ENCODE measurements at places on chromosomes 6 and 20. TPM values are rescaled to one million over a fixed set of nuclear protein-coding genes. Genes with fewer than 3 reads are reported as not detected.

DNA sequence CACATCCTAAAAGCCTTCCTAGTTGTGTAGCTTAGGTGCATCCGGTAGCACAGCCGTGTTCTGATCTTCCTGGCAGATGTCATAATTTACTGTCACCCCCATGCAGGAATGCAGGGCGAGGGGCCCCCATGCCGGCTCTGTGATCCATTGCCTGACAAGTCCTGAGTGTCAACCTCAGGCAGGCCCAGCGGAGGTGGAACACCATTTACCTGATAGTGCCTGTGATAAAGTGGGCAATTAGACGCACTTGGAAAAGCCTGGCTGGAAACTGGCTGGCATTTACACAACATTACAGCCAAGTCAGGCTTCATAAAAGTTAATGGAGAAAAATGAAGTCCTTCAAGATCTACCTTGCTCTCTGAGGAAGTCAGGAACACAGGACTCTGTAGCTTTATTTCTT is 521.4 kb upstream of the JAG1 start:
- no peak for DNase-seq

- DNase-seq: no peak
Measured at GRCh38 chr6:39333644-39334438, 11.3 kb upstream of the KCNK16 start.

DNA sequence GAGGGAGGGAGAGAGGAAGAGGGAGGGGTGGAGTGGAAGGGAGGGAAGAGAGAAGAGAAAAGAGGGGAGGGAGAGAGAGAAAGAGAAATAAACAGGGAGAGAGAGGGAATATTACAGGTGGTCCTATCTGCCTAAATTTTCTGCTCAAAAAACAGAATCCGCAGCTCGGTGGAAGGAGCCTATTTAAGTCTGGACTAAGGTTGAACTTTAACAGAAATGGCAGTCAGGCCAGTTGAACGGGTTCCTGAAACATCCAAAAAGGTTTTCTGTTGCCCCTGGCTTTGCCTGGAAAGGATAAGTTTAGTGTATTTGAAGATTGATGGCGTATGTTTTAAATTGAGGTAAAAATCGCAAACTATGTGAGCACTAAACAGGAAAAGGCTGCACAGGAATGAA is 2.2 kb downstream of the TFAP2B start:
- no peak for DNase-seq

- DNase-seq: no peak
Measured at GRCh38 chr6:105324386-105324950, 78.4 kb downstream of the PREP start.

DNA sequence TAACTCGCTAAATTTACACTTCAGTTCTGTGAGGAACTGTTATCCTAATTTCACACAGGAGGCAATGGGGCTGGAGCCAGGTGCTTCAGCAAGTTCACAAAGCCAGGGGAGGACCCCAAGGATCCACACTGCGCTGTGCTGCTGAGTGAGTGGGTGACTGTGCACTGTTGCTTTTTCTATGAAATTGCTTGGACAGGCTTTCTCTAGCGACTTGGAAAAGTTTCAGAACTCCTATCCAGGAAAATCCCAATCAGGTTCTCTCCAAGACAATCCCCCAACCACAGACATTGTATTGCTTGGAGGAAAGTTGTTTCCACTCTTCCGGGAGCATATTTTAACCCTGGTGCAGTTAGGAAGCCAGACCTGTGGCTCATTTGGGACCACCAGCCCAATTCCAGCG is 175.9 kb upstream of the CST7 start:
- DNase-seq: no peak

DNA sequence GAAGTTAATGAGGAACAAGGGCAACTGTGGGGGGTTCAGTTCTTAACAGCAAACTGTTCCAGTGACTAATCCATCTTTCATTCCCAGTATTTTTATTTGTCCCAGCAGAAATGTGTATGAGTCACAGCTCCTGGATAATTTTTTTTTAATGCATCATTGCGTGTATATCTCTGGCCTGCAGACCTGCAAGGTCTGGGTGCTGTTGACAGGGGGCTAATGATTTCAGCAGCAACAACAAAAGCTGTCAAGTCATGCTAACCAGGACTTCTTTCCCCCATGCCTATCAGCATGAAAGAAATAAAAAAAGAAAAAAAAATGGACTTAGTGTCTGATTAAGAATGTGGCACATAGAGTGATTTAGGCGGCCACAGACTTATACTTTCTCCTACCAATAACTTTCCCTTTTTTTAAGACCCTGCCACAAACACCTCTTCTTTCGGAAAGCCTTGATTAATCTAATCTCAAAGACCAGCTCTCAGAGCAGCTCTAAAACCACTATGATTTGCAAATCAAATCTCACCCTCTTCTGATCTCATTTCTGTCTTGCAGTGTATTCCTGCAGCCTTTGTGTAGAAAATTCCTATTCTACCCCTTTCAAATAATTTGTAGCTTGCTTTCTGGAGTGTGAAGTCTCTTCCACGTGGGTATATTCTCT is 14.2 kb upstream of the PREX1 start:
- DNase-seq: peak; percentile 75

DNA sequence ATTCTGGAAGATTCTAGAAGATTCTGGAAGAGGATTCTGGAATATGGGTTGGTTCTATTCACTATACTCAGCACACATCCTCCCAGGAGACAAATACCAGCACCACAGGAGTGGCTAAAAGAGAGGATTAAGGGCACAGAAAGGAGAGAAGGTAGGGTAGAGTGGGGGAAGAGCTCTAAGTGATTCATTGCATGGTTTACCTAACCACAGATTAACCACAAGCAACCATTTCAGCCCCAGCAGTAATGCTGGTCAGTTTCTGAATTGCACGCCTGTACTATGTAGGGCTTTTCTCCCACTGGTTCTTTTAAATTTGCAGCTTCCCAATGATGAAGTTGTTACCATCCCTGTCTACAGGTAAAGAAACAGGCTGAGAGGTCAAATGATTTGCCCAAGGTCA is 192.7 kb upstream of the PMEPA1 start:
- DNase-seq: peak; percentile 77

DNA sequence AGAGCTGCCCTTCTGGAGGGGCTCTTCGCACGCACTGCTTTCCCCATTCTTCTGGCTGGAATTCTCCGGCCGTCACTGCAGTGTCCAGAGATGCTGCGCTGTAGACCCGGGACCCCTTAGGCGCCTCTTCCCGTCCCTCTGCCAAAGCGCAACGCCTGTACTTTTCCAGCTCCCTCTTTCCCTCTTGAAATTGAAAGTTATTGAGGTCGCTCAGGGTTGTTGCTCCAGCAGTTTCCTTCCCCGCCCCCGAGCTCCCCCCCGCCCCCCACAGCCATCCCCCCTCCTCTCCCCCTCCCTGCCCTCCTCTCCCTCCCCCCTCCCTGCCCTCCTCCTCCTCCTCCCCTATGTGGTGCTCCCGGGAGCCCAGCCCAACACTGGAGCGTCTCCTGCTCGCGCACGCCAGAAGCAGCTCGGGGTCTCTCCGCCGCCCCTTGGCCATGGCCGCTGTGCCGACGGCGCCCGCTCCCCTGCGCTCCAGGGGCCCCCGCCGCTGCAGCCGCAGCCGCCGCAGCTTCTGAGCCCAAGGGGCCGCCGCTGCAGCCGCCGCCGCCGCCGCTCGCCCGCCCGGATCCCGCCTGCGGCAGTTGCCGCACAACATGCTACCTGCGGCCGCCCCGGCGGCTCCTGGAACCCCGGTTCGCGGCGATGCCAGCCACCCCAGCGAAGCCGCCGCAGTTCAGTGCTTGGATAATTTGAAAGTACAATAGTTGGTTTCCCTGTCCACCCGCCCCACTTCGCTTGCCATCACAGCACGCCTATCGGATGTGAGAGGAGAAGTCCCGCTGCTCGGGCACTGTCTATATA is at the start of gene RSPO3:
Gene RSPO3, plus strand, starts transcription at position 374 of the 804 bp plus-strand sequence. CDS start 522 bp downstream, outside the sequence.
- peak; percentile 44 for DNase-seq

GRCh38 chr6:154399097-154399496 is 42.5 kb upstream of the IPCEF1 start:
- peak; percentile 55 for DNase-seq

- no peak for DNase-seq
Measured at GRCh38 chr20:2382833-2383232, 2.1 kb downstream of the TGM6 start.

- no peak for DNase-seq
Measured at GRCh38 chr20:50679753-50680104, 11.6 kb downstream of the RIPOR3 start.

DNA sequence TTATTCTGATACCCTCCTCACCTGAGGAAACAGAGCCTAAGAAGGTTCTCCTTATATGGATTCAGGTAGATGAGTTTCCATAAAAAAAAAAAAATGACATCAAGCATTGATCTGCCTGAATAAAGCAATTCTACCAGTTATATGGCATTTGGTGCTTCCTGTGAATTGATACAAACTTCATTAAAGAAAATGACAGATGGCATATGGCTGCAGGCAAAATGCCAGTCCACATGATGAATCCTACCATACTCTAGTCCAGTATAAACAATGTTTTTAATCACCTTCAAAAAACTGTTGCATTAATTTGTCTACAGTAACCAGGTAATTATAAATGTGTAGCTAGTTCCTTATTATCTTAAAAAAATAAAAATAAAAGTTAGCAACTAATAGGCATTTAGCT is 559.2 kb upstream of the FLRT3 start:
- no peak for DNase-seq

DNA sequence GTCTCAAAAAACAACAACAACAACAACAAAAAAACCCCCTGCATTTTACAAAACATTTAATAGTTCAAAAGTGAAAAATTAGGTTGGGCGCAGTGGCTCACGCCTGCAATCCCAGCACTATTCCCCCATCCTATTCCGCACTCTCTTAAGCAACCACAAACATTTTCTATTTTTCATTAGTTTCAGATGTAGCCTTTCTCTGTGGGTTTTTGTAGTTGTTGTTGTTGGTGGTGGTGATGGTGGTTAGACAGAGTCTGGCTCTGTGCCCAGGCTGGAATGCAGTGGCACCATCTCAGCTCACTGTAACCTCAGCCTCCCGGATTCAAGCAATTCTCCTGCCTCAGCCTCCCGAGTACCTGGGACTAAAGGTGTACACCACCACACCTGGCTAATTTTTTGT is 6.4 kb upstream of the GMNN start:
- peak; percentile 28 for DNase-seq

DNA sequence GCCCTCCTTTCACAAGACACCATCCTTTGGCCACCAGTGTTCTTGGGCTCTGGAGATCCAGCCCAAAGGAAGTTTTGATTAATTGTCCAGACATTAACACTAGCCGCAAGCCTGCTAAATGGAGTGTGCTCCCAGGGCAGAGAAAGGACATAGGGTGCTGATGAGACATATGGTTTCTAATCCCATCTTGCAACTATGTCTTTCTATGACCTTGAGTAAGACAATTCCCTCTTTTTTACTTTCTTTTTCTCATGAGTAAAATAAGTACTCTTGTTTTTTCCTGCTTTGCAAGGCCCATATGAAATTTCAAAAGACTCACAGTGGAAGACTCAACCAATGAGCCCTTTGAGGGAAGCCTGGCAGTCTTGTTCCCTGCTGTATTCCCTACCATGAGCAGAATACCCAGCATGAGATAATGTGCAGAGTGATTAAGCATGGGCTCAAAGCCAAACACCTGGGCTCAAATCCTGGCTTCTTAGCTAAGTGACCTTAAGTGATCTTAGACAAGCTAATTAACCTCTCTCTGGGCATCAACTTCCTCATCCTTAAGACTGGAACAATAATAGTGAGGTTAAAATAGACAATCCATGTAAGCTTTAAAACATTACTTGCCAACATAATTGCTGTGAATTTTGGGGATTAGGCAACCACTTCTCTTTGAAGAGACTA is at the start of gene WFDC10B:
Gene WFDC10B, minus strand, starts transcription at position 51 of the 669 bp plus-strand sequence. CDS start 19,027 bp downstream, outside the sequence.
- DNase-seq: no peak

GRCh38 chr6:45697605-45698004 is 318.1 kb downstream of the CLIC5 start:
- peak; percentile 99 for DNase-seq

DNA sequence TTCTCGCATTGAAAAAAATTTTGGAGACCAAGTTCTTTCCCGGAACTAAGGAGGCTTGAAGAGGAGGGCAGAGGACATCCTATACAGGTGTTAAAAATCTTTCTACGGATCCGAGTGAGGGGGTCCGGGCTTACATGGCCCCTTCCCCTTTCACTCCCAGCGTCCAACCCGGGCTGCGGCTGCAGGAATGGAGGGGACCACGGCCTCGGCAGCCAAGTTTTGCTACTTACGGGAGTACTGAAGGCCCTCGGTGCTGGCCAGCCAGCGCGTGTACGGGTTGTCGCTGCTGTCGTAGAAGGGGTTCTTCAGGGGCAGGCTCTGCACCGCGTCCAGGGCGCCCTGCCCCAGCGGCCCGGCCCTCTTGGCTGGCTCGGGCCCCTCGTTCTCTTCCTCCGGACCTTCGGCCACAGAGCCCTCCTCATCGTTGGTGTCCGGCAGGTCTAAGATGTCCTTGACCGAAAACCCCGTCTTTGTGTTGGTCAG is 642 bp downstream of the NKX2-2 start:
- DNase-seq: peak; percentile 40

GRCh38 chr20:19081937-19082336 is 130.5 kb upstream of the SLC24A3 start:
- no peak for DNase-seq

GRCh38 chr20:43846516-43846905 is 68.1 kb upstream of the TOX2 start:
- no peak for DNase-seq

DNA sequence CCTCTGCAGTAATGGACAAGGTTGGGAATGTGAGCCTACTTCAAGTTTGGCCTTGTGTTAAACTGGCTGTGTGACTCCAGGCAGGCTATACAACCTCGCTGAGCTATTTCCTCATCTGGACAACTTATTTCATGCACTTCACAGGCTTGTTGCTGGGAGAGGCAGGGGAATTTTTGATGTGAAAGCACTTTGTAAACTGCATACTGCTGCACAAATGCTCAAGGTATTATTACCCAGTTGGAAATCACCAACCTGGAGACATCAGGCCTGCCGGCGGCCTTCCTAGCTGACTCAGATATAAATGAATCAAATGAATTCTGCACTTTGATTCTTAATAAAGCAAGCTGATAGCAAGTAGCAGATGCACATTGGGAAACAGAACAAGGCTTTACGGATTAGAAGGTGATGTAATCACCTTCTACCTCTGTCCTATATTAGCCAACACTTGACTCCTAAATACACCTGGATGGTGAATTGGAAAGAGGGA is 10.1 kb downstream of the JARID2 start:
- DNase-seq: no peak

- DNase-seq: peak; percentile 64
Measured at GRCh38 chr6:145813285-145814034, 1.1 kb downstream of the FBXO30 start.

GRCh38 chr20:64159711-64160110 is 4.5 kb upstream of the MYT1 start:
- DNase-seq: no peak

- no peak for DNase-seq
Measured at GRCh38 chr6:50734488-50734887, 21.2 kb downstream of the TFAP2D start.

Gene IRF4
- not detected for total RNA-seq

Gene SLC22A7
- total RNA-seq: not detected

Gene LCA5
- total RNA-seq: 5.0 TPM

Gene CCN5
- total RNA-seq: not detected

Gene SRSF3
- total RNA-seq: 259 TPM

Gene HSPA12B
- 0.17 TPM for total RNA-seq

Gene MAS1L
- total RNA-seq: not detected

Gene ID4
- 3.0 TPM for total RNA-seq

Gene TAP2
- 183 TPM for total RNA-seq

Gene SLC26A8
- total RNA-seq: not detected

Measured in Daoy (cell line).